Muscle of leg (tissue), 16 donors: ENCODE measurements at places on chromosomes 1 and 21. TPM values are rescaled to one million over a fixed set of nuclear protein-coding genes. Genes with fewer than 3 reads are reported as not detected.

OR6N1 gene
- total RNA-seq, result not detected

GRCh38 chr1:87149241-87150041 is 179.2 kb upstream of the LMO4 start:
- peak; percentile 65 for DNase-seq

DNA sequence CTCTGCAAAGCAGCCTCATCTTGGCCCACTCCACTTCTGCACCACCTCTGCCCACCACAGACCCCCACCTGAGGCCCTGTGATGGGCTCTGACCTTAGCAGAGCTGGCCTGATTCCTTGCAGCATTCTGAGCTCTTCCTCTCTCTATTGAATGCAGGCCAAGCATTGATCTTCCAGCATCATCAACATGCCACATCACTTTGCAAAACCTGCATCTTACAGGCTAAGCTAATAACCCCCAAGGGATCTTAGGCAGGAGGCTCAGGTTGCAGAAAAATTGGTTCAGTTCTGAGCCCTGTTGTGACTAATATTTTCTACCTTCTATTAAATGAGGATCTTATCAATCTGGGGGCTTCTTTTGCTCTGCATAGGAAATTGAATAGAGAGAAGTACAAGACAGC is 78.7 kb downstream of the ATP1A1 start:
- no peak for DNase-seq

- DNase-seq, result peak; percentile 93
These were observed 91.5 kb downstream of the IER5 start for GRCh38 chr1:181179987-181180365.

RNF186 gene
- not detected for total RNA-seq

DNA sequence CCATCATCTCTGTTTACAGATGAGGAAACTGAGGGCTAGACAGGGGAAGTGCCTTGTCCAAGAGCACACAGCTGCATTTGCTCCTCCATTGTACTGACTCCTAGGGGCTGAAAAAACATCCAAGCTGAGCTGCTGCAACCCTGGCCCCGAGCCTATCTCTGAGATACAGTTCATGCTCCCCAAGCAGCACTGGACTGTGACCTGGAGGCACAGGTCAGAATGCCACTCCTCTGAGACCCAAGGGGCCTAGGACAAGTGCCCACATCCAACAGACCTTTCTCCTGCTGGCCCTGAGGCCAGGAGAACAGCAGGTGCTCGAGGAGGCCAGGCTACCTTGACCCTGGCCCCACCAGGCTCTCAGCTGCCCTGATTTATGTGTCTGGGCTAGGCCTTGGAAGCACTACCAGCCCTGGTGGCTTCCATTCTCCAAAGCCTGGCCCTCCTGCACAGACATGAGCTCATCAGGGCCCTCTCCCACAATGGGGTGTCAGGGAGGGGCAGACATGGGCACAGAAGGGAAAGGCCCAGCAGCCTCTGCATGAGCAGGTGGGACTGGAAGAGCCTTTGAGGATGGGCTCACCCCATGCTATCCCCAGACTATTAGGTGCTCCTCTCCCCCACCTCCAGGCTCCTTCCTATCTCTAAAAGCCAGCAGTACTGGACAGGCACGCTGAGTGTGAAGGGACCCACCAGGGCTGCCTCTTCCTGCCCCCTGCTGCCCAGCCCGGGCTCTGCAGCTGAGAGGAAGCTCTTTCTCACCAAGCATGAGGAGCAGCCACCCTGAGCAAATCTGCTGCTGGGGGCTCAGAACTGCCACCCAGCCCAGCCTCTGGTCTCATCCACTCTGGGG is 18.8 kb downstream of the ADGRB2 start:
- DNase-seq, result peak; percentile 62

DNA sequence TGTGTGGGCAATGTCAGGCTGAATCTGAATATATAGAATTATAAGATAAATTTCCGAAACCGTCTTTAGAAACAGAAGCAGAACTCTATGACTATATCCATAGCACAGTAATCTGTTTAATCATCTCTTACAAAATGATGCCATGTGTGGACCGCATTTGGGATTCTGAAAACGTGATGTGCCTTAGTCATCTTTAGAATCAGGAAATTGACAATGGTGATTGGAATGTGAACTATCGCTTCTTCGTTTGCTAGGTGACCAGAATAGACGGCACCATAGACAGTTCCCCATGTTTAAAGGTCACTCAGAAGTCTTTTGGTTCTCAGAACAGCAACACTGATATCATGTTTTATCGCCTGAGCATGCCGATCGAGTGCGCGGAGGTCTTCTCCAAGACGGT is 300.3 kb downstream of the ZP4 start:
- DNase-seq, result no peak

DNA sequence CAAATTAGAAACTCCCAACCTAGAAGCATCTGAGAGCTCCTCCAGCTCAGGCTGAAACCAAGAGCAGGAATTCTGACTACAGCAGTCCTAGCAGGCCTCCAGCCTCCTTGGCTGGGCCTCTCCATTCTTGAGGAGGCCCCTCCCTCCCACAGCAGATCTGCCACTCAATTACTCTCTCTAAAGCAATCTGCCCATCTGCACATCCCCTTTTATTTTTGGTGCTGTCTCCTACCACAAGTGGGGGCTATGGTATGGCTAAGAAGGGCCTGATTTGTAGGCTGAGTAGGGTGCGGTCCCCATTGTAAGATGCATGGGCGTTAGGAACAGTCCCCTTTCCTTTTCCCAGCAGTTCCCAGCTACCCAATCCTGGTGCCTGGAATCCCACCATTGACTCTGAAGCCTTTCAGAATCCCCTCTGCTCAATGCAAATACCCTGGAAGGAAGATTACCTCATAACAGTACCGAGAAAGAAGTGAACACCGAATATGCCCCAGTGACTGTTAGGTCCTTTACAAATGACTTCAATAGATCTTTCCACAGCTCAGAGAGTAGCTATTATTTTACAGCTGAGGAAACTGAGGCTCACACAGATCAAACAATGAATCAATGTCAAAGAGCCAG is 11.6 kb upstream of the TTC39A start:
- no peak for DNase-seq

LCE1D gene
- not detected for total RNA-seq

- DNase-seq, result peak; percentile 3
These were observed 263.1 kb upstream of the CHRM3 start for GRCh38 chr1:239123260-239123659.

DNA sequence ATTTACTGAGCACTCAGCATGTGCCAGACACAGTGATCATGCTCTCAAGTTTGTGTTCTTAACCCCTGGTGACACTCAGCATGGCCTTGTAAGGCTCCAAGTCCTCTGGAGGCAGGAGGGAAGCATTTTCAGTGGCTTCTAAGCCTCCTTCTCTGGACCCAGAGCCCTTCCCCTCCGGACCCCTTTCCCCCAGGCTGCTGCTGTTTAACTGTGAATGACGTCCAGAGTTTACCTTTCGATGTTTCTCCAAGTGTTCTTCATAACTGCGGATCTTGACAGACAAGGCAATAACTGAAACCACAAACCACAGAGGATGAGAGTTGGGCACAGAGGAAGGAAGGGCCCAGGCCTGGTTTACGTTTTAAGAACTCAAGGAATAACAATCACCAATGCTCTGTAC is 6.5 kb downstream of the MRPS15 start:
- no peak for DNase-seq

NMNAT2 gene
- total RNA-seq, result 0.49 TPM
